ENCODE measurements at places on chromosomes 1 and 21.

- no peak for DNase-seq
Observed at GRCh38 chr1:172821609-172822274, 162.8 kb downstream of the FASLG start.

DNA sequence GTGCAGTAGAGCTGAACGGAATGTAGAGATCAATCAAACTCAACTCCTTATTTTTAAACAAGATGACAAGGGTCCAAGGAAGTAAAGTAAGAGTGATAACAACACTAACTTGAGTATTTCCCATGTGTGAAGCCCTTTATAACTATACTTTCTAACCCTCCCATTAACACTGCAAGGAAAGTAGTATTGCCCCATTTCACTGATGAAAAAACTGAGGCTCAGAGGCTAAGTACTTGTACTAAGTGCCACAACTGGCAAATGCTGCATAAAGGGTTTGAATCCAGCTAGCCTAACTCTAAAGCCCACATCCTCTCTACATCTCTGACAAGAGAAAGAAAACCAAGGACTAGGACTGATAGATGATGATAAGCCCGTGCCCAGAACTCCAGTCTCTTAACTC, 8.2 kb upstream of the GJA5 start:
- DNase-seq, result no peak

DNA sequence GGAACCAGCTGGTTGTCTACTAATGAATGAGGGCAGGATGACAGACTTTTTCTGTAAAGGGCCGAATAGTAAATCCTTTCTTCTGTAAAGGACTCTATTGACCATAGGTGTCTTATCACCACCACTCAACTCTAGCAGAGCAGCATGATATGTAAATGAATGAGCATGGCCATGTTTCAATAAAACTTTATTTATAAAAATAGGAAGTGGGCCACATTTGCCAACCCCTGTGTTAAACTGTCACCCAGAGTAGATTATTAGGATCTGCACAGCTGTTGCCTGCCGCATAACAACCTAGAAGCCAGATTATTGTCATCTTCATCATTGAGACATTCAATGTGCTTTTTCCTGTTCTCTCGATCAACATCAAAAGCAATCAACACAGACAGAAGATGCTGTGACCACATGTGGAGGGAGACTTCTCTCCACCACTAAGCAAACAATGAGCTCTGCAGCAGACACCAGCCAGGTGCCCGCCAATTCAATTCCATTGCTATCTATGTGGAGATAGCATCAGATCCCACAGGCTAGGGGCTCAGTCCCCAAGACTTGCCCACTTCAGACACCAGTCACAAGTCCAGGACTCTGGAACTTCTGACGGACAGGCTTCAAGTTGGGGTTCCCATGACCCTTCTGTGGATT, 6.8 kb upstream of the EFHD2 start:
- no peak for DNase-seq

DNA sequence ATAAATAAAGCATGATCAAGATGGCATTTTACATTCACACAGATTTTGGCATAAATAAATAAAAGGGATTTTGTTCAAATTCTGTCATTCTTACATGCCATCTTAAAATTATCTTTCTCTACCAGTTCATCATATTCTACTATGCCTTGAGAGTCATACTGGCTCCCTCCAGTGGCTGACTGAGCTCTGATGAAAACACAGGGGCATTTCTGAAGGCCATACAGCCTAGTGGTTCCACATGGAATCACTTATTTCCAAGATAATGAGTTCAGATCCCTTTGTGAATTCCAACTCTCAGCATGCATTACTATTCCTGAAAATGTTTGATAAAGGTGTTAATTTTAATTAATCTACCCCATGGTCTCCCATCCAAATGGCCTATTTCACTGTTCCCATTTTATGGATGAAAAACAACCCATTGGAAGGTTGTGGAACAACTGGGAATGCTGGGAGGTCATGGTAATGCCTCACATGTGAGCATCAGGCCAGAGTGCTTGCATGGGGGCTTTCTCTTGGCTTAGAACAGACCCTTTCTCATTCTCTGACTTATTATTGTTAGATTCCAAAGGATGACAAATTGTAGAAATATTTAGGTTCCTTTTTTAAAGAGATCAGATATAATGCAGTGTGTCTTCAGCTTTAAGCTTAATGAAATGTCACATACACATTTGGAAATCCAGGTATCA, 622.4 kb upstream of the PKN2 start:
- DNase-seq, result no peak
